ENCODE measurements at places on chromosomes 4 and X. TPM values are rescaled to one million over a fixed set of nuclear protein-coding genes. Genes with fewer than 3 reads are reported as not detected.

Gene FAM114A1
- 35.7 TPM for polyA plus RNA-seq

Gene CRLF2
- polyA plus RNA-seq: not detected

Gene BTK
- 1.7 TPM for polyA plus RNA-seq

Gene ELOVL6
- polyA plus RNA-seq: 38.8 TPM

Gene SCML2
- polyA plus RNA-seq: 1.1 TPM

Gene SULT1E1
- polyA plus RNA-seq: 1.8 TPM

Gene SASH3
- polyA plus RNA-seq: 1.8 TPM

Gene CYTL1
- 0.13 TPM for polyA plus RNA-seq

Gene CTAG1B
- not detected for polyA plus RNA-seq

Gene AKAP17A
- polyA plus RNA-seq: 5.2 TPM

Gene VCX3A
- not detected for polyA plus RNA-seq

Gene S100G
- not detected for polyA plus RNA-seq

Gene FAM184B
- polyA plus RNA-seq: not detected

Gene PFKFB1
- 10.2 TPM for polyA plus RNA-seq

Gene IRS4
- polyA plus RNA-seq: not detected

Gene TENM3
- 0.70 TPM for polyA plus RNA-seq

Gene BEX1
- 2.0 TPM for polyA plus RNA-seq

Gene RNF212
- 0.32 TPM for polyA plus RNA-seq

Gene PF4V1
- 0.16 TPM for polyA plus RNA-seq
